ENCODE measurements at places on chromosomes 7 and 10.

GRCh38 chr10:69151984-69152383, 28.0 kb downstream of the VPS26A start:
- no peak for DNase-seq

- DNase-seq: no peak
These were observed 77.2 kb downstream of the TCF7L2 start for GRCh38 chr10:113027230-113027573.

DNA sequence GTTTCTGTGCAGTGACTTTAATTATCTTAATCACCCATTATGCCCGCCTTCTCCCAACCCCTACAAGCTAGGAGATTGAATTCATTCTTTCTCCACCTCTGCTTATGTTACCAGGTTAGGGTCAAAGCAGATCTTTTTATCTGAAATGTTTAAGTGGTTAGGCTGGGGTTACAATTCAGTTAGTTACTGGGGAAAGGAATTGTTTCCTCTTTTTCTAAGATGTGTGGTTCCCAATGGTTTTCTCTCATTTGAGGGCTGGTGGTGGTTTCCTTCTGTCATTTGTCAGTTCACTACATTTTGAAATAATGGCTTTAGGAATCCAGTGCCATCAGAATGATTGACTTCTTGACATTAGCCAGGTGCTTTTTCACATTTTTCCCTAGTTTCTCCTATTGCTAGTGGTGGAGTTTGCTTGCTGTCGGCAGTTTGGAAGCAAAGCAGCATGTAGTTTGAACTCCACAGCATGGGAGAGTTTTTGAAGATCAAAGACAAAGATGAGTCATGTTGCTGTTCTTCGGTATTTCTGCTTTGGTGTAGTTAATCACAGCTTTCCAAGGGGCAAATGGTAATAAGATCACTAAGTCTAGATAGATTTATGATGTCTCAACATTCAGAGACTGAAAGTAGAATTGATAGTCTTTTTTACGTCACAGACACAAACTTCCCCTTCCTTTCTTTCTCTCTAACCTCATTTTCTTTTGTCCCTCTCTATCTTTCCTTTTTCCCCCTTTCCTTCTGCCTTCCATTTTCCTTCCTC, 168.2 kb downstream of the SND1 start:
- DNase-seq: no peak

GRCh38 chr10:693506-693905, 4.0 kb upstream of the DIP2C start:
- DNase-seq: no peak

DNA sequence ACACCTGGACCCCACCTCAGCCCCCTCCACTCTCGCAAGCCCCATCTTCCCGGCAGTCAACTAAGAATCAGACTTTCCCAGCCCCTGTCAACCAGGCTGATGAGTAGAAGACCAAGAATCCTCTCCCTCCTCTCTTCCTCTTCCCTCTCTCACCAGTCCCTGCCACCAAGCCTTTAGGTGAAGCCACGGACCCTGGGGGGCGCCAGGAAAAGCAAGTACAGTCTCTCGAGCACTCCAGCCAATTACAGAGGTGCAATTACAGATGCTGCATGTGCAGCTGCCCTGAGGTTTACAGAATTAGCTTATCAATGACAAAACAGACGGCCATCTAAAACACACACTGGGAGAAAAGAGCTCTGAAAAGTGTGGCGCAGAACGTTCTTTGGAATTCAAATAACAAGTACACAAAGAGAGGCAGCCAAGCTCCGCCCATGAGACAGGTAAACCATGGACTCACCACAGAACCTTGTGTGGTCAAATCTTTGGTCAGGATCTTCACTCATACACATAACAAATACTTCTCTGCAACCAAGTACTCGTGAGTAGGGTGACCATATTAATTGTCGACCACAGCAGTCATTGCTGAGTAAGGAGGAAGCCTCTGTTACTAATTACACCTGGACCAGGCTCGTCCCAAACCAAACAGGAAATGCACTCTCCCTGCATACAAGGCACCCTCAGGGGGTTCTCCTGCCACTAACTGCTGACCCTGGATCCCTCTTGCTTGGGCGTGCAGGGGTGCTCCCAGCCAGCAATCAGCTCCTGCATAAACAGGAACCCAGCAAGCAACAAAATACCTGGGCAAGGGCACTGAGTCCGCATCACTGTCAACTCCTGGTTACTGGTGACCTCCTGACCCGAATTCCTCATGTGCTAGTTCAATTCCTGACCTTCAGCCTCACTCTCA, 189.2 kb downstream of the FAM107B start:
- DNase-seq: no peak

- DNase-seq: no peak
These were observed 43.2 kb downstream of the SH2D4B start for GRCh38 chr10:80580638-80581468.

DNA sequence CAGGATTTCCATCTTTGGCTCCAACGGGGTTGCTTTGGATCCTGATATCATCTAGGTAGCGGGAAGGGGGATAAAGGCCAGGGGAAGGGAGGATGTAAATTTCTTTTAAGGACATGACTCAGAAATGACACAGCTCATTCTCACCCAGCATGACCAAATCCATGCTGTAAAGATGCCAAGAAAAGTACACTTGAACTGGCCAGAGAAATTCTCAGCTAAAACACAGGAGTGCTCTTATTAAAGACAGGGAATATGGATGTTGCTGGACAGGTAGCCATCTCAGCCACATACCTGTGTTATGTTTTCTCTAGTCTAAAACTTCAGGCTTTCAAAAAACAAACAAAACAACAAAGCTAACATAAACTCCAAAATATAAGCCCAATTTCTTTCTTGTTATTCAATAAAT, 68.3 kb downstream of the NAMPT start:
- DNase-seq: no peak

DNA sequence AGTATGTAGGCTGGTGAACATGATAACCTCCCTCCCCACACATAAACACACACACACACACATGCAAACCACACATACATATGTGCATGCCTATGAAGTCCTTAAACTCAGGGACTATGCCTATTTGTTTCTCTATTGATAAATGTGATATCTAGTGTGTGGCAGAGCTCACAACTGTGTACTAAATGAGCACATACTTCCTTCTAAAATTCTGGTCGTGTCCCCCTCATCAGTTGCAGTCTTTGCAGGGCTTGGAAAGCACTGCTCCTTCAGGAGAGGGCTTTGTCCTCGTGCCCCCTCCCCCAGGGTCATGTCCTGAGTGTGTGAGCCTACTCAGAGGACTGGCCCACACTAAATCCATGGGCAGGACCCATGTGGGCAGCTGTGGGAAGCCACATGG, 94.0 kb downstream of the SFMBT2 start:
- DNase-seq: no peak

GRCh38 chr10:130834170-130834569, 477.4 kb downstream of the TCERG1L start:
- DNase-seq: no peak

All from NCI-H1105 (cell line).